ENCODE measurements at places on chromosomes 7 and 10.
A peak's percentile ranks its signal among the peaks of the same experiment; 100 is the strongest.

DNA sequence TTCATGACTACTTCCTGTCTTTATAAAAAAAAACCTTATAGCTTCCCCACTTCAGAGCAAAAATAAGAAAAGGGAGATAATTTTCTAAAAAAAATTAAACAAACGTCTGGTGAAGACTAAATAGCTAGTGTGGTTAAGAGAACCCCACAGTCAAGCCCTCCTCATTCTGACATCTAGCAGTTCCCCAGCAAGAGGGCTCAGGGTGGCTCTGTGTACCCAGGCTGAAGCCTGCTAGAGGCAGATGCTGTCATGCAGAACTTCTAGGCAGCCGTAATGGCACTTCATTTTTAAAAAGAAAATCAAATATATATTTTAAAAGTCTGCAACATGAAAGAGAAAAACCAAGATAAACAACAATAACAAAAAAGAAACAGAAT is 223.1 kb upstream of the KLF14 start:
- DNase-seq = peak; percentile 29

- DNase-seq = no peak
Measured at GRCh38 chr7:118041251-118041878, 142.6 kb upstream of the LSM8 start.

DNA sequence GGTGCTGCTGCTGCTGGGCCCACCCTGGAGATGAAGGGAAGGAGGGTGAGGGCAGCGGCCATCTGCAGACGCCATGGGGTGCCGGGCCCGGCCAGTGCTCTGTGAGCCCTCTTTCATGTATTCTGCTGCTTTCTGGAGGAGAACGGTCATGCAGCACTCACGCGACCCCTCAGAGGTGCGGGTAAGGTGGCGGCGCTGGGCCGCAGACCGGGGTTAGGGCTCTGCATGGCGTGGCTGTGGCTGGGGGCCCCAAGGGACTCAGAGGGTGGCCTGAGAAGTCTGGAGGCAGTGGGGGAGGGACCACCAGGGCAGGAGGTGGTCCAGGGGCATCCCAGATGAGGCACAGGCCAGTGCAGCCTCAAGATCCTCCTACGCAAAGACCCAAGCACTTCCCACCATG is 275.5 kb downstream of the ELFN1 start:
- DNase-seq = no peak

GRCh38 chr7:122454776-122455507 is 150.4 kb upstream of the FEZF1 start:
- no peak for DNase-seq

DNA sequence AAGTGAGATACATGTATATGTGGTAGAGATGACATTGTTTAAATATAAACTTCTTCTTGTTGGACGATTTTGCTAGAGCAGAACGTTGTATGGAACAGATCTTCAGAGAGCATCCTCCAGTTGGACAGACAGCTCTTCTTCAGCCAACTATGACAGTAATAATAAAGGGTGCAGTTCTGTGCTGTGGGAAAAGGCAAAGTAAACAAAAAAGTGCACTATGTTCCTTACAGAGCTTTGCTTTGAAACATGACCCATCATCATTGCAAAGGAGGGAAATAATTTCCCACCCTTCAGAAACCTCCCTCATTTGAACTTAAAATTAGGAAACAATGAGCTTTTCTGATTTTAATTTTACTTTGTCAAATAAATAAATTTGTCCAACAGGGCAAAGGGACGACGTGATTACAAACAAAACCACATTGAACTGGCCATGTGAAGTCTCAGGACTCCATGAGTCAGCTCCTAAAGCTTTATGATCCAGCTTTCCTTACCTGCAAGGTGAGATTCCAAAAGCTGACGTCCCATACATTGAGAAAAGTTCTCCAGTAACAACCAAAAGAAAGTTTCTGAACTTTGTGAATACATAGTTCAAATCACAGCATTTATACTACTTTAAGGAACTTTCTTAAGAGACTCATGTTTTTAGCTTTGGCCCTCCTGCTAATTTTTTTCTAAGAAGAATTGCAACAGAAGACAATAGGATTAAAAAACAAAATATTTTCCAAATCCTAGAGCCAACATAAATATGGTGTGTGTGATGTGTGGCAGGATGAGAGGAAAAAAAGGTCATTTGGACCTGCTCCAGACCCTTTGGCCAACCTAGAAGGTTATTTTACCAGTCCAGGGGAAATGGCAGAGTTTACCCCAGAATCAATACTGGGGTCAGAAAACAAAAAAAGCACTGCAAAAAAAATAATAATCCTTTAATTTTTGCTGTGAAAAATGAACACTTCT is 565.4 kb upstream of the NRP1 start:
- no peak for DNase-seq

- no peak for DNase-seq
Measured at GRCh38 chr10:130177250-130177649, 41.1 kb downstream of the GLRX3 start.

GRCh38 chr7:12970626-12971025 is 283.2 kb downstream of the ARL4A start:
- no peak for DNase-seq

DNA sequence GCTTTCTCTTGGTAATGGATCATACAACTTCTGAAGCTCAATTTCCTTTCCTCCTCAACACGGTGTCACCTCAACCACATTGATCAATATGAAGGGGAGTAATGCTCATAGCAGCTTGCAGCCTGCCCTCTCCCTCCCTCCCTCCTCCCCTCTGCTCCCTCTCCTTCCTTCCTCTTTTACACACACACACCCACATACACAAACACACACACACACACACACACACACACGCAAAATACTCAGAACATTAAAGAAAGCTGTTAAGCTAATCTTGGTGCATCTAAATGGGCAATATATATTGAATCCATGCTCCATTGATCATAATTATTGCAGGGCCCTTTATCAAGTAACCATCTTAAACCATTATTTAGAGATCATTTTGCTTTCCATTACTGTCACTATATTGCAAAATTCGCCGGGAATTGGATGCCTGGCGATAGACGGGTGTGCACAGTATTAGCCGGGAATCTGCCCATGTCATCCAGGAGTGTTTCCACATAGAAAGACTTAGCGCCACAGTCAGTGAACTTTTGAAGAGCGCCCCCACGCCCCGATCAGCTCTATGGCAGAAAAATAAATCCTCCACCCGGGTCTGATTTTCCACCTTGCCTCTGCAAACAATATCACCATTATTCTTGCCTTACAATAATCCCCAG is 122.0 kb downstream of the PRLHR start:
- DNase-seq = no peak

Data from T-helper 1 cell (primary cell).